Urothelium cell line (cell line): ENCODE measurements at places on chromosomes 7 and 10.

DNA sequence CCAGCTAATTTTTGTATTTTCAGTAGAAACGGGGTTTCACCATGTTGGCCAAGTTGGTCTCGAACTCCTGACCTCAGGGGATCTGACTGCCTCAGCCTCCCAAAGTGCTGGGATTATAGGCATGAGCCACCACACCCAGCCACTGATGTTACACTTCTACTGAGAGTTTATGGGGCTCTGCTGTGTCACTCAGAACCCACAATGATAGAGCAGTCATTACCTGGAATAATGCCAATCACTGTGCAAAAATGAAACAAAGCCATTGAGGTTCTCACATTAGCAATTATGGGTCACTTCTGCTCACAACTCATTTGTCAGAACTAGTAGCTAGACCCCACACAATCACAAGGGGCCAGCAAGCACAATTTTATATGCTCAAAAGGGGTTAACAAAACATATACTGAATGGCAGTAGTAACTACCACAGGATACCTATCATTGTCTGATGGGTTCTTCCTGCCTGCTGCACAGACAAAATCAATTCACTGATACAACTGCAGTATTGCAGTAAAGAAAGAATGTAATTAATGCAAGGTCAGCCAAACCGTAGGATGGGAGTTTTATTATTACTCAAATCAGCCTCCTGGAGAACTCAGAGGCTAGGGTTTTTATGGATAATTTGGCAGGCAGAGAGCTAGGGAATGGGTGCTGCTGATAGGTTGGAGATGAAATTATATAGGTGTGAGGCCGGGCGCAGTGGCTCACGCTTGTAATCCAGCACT lies 72.1 kb upstream of the TRIM24 start:
- peak; percentile 7 for DNase-seq

DNA sequence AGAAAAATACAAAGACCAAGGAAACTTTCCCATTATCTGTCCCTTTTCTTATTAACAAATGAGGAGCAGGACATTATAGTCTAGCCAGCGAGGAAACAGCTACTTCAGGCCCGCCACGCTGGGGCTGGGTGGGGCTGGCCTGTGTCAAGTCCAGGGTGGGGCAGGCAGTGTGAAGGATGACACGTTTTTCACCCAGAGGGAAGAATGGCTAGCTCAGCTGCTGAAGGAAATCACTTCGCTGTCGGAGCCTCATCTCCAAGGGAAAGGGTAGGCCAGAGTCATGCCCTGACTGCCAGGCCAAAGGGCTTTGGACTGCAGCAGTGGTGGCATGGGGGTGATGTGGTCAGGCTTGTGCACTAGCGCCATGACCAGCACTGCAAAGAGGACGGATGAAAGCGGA lies 24.4 kb downstream of the COL13A1 start:
- no peak for DNase-seq

GRCh38 chr7:64878684-64879083 lies 24.4 kb upstream of the ZNF273 start:
- DNase-seq = no peak

GRCh38 chr7:95102662-95103061 lies 195.3 kb downstream of the PPP1R9A start:
- DNase-seq = peak; percentile 37

DNA sequence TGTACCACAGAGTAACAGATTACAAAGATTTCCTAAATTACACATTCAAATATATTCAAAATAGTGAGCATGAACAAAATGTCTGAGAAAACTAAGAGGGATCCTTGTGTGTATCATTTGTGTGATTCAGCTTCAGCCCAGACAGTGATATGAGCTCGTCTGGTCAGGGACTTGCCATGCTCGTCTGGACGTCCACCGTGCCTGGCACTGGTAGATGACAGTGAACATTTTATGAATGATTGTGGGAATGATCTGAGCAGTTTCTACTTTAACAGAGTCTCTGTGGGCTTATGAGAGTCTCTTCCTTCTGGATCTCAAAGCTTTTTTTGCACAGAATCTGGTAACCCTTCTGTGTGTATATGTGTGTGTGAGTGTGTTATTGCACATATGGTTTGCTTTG lies 34.2 kb upstream of the ANKRD2 start:
- no peak for DNase-seq

- no peak for DNase-seq
These were observed 280.9 kb upstream of the LYZL1 start for GRCh38 chr10:29007748-29008610.

GRCh38 chr7:45681596-45682357 lies 107.6 kb downstream of the ADCY1 start:
- no peak for DNase-seq

DNA sequence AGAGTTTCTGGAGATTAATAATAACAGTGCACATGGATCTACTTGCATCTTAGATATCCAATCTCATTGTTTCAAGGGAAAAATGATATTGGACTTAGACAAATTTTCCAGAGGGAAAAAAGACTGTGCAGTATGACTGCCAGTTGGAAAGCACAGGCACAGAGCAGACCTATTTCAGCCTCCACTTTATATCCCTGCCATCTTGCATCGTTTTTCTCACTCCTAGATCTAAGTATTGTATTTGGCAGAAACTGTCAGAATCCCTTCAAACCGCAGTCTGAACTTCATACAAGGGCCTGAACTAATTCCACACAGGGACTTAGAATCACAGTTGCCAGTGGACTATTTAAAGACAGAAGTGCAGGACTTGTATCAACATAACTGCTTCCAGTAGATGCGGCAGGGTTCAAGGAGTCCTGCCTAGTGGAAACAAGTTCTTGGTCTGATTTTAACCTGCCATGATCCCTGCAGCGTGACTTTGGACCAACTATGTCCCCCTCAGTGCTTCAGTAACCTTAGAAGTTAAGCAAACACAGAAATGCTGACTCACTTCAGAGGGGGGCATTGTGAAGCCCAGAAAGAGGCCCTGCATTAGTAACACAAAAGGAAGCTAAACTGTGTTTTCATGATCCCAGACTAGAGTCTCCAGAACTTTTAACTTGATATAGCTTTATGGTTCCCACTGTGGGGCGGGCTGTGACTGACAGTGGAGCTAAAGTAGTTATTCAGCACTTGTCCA lies 95.7 kb upstream of the PALS2 start:
- peak; percentile 80 for DNase-seq

GRCh38 chr7:30433082-30433481 lies 45.5 kb downstream of the NOD1 start:
- no peak for DNase-seq

- peak; percentile 75 for DNase-seq
These were observed 67.9 kb upstream of the SMNDC1 start for GRCh38 chr10:110372656-110373055.

DNA sequence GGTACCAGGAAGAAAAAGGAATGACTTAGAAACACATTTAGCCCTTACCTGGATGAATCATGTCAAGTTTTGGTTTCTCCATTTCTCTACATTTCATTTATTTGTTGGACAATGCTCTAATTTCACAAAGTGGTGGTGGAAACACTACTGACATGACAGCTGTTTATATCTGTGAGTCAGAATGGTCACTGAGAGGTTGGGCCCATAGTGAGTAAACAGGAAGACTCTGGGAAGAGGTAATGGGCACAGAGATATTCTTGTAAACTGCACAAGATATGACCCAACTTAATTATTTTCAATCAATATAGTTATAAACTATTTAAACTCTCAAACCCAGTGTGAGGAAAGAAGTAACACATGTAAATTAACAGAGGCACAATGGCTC lies 176.3 kb upstream of the MEOX2 start:
- no peak for DNase-seq

DNA sequence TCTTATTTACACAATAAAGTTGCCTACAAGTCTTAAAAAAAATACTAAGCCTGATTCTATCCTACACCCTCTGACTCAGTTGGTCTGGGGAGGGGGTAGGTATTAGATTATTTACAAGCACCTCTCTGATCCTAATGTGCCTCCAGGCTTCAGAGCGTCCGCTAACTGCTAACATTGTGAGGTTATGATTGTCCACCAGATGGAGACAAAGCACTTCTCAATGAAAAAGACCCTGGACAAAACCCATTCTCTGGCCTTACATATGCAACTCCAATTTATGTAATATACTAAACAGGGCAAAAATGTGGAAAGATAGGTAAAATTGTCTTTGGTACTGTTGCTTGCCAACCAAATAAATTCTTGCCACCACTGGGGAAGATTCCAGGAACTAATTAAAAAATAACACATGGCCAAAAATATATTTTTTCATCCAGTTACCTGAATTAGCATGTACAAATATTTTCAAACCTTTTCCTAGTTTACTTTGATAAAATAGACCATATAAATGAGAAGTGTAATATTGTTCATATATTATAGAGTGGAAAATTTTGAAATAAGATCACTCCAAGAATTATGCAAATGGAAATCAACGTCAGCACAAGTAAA lies 92.4 kb downstream of the KIF20B start:
- peak; percentile 64 for DNase-seq

GRCh38 chr7:98396768-98397167 lies 4.1 kb downstream of the BAIAP2L1 start:
- DNase-seq = no peak

DNA sequence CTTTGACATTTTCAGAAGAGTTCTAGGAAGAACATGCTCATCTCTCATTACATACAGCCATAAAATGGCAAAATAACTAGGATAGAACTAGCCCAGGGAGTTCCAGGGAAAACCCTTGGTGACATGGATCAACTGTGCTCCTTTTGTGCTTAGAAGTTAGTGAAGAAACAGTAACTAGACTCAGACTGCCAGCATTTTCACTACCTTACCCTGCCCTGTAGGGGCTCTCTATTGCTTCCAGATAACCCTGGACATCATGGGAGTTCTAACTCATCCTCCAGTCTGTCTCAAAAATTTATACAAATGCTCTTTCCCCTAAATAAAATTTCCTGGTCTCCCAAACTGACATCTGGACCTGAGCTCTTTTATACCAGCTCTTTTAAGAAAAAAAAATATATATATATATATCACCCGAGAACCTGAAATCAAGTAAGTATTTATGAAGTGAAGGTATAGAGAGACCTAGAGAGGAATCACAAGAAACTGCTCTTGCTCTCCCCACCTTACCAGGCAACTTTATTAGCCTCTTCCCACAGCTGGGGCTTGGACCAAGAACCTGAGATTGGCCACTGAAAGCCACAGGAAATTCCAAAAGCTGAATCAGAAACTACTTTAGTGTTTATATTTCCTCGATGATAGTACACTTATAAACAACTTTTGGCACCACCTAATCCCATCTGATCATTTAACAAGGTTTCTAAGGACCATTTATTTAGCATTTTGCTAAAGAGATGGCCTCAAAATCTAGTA lies 101.4 kb downstream of the RELN start:
- DNase-seq = no peak

GRCh38 chr7:139648391-139648861 lies 124.9 kb downstream of the CLEC2L start:
- DNase-seq = no peak

DNA sequence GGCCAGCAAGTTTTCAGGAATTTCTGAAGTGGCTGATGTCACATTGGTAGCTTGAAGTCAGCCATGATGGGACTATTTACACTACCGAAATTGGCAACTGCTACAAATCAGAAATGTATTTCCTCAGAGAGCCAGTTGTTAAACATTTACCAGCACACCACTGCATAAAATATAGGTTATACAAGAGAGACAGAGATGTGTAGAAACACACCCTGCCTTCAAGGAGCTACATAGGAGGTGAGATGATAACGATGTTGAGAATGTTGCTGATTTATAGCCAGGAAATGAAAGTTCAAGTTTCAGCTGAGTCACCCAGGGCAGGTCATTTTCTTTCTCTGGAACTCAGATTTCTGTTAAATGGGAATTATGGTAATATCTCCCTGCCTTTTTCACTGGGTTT lies 46.0 kb upstream of the TCF7L2 start:
- no peak for DNase-seq

- no peak for DNase-seq
These were observed 3.6 kb upstream of the GIMAP7 start for GRCh38 chr7:150511048-150511447.

DNA sequence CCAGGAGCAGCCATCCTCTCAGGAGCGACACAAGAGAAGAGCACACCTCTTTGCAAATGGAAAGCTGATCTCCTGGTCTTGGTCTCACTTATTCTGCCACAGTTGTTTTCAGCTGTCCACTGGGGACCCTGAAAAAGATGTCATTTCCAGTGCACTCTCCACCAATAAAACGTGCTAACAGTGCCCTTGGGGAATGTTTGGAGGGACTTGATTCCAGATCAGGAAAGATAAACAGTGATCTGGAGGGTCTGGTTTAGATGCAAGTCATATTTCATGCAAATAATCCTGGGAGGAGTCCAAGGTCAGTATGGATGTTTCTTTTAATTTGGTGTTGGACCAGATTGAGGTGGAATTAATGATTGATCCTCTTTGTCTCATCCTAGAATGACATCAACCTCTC lies 185.0 kb downstream of the CREB5 start:
- no peak for DNase-seq

GRCh38 chr10:112883360-112884178 lies 66.5 kb upstream of the TCF7L2 start:
- DNase-seq = no peak

DNA sequence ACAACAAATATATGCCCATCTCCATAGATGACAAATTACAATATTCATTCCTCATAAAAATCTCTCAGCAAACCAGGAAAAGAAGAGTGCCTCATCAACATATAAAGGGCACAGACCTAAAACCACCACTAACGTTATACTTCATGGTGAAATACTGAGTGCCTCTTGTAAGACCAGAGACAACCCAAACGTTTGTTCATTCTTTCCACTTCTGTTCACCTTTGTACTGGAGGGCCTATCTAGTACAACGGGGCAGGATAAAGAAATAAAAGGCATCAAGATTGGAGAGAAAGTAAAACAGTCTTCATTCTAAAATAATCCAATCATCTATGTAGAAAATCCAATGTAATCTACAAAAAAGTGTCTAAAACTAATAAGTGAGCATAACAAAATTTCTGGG lies 79.1 kb downstream of the LARP4B start:
- no peak for DNase-seq

DNA sequence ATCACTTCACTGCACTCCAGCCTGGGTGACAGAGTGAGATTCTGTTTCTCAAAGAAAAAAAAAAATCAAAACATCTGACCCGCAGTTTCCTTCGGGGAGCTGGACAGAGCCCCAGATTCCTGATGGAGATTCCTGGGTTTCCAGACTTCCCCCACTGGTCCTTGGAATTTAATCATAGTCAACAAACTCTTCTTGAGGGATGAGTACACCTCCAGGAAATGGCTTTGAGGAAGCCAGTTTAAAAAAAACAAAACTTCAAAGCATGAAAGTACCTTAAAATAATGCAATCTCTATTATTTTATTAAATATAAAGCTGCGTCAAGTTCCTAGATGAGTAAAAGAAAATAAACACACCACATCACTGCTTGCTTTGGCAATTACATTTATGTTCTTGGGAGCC lies 1.2 kb upstream of the MAD1L1 start:
- DNase-seq = no peak

GRCh38 chr7:55438085-55438756 lies 73.1 kb downstream of the LANCL2 start:
- no peak for DNase-seq

- peak; percentile 23 for DNase-seq
These were observed 72.4 kb downstream of the ABCC2 start for GRCh38 chr10:99854860-99855259.

DNA sequence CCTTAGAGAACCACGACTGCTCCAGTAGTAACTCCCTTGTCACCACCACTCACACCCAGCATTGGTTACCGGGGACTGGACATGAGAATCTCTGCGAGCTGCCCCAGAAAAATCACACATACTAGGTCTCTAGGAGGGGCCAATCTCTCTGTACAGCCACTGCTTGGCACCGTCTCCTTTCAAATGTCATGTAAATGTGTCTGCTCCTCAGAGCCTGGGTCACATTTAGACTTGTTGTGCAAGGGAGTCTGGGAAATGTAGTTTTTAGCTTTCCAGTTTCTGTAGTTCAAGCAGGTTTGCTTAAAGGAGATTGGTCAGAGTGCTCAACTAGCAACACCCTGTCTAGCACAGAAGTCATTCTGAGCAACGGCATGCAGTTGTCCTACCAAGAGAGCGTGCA lies 60.0 kb downstream of the CHN2 start:
- DNase-seq = no peak
